ENCODE measurements at places on chromosomes 7 and 10.

DNA sequence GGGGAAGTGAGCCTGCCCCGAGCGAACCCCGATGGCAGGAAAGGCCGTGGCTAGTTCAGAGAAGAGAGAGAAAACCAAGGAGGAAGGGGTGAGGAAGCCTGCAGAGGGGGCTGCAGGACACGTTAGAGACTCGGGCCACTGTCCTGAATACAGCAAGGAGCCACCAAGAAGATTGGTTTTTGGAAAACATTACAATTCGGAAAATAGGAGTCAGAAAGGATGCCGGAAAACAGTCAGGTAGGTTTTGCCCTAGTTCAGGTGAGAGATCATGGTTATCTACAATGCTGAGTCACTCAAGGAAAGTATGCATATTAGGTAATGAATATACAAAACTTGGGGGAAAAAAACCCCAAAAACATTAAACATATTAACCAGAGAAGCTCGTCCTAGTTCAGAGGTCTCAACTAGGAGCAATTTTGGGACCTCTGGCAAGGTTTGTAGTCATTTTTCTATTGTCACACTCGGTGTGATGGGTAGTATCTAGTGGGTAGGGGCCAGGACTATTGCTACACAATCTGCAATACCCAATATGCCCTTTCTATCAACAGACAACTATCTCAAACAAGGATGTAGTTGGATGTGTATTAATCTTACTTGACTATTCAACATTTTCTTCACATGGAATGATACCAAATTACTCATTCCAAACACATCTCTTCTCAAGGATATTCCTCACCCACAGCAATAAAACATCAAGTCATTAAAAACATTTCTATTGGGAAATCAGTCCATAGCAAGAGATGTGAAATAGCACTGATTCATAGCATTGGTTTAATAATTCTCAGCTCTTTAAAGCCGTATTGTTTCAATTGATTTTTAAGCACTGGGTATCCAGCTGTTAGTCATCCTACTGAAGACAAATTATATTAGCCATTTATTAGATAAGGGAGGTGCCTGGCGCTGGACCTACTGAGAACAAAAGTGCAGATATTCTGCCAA is 74.4 kb upstream of the RSU1 start:
- no peak for DNase-seq

GRCh38 chr7:101941481-101942383 is 124.3 kb downstream of the CUX1 start:
- no peak for DNase-seq

GRCh38 chr7:27615420-27616185 is 47.1 kb downstream of the HIBADH start:
- no peak for DNase-seq

- DNase-seq, result no peak
Observed at GRCh38 chr7:40733578-40733977, 598.8 kb downstream of the SUGCT start.

- DNase-seq, result no peak
Observed at GRCh38 chr10:95821720-95822119, 65.8 kb downstream of the ENTPD1 start.

GRCh38 chr7:157007470-157008066 is 2.9 kb downstream of the MNX1 start:
- DNase-seq, result no peak

DNA sequence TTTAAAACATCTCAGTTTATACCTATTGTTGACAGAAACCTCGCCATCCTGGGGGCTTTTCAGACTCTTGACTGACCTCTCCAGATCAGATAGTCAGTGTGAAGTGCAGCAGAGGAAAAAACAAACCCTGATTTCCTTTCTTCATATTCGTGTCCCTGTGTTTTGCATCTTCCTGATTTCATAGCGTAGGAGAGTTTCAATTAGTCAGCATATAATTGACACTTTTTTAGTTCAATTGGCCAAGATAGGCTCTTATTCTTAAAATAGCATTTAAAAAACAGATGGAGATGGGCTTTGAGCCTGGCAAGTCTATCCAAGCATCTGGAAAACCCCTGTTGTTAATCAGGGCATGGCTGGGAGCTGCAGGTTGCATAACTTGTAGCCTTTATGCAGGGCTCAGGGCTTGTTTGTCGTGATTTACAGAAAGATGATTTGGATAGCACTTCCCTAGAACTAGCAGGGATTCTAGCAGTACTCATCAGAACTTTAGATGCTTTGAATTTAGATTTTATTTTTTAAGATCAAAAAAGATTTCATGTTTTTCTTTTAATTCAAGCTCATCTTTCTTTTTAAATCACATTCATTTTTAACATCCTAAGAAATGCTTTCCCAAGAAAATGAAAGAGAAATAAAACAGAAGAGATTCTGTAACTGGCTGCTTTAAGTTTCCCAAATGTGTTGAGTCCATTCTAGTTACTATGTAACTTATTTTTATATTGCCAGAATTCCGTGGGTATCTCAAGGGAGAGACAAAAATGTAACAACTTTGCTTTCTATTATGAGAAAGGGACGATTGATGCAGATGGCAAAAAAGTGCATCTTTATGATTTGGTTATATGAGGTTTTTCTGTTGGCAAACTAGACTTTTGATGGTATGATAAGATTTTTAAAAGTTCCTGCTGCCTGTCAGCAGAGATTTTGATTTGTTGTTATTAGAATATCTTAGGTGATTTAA is 270.8 kb upstream of the FZD8 start:
- no peak for DNase-seq

GRCh38 chr10:48770561-48771089 is 86.0 kb downstream of the WDFY4 start:
- no peak for DNase-seq

GRCh38 chr10:3213758-3214515 is 41.4 kb upstream of the PITRM1 start:
- DNase-seq, result no peak

- DNase-seq, result no peak
Observed at GRCh38 chr10:125057158-125058001, 103.0 kb downstream of the CTBP2 start.

DNA sequence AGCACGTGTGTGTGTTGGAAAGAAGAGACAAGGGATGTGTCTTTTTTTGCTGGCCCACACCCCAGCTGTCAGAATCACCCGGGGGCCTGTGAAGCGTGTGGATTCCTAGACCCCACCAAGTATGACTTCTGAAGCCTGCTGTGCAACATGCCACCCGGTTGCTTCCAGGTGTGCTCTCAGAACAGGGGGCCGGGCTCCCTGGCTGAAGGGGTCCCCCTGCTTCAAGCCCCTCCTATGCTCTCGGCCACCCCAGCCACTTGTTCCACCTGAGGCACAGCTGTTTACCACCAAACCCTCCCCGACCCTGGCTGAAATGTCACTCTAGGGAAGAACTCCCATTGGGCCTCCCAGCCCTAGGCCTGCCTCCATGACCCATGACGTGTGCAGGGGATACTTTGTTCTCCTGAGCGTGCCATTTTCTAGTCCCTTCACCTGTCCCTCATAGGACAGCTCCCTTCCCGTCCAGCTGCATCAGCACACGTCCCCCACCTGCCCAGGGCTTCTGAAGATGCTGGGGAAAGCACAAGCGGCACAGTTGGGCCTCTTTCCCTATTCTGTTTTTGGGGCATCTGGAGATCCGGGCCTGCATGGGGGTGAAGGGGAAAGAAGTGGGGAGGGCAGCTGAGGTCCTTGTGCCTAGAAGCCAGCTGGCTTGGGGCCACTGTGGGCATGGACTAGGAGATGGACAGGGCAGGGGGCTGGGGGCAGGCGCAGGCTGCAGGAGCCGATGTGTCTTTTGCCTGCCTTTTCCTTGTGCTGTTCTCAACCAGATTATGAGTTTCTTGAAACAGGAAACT is 33.3 kb downstream of the CRHR2 start:
- DNase-seq, result no peak

DNA sequence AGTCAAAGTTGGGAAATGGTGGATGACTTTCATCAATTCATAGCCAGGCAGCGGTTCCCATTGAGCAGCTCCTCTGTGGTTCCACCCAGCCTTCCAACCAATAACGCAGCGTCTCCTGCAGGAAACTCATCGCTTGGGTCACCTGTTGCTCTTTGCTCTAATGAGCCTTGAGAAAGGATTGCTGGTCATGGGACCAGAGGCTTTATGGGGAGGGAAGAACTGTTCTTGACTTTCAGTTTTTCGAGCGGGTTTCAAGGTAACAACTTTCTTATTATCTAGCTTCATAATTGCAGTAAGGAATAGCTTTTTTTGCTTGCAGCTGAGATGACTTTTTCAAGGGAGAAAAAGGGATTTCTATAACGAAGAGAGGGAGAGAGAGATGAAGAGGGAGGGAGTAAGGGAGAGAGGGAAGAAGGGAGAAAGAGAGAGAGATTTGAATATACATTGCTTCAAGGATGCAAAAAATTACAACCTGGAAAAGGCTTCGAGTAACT is 405 bp upstream of the ENTPD1 start:
- DNase-seq, result peak; percentile 52

DNA sequence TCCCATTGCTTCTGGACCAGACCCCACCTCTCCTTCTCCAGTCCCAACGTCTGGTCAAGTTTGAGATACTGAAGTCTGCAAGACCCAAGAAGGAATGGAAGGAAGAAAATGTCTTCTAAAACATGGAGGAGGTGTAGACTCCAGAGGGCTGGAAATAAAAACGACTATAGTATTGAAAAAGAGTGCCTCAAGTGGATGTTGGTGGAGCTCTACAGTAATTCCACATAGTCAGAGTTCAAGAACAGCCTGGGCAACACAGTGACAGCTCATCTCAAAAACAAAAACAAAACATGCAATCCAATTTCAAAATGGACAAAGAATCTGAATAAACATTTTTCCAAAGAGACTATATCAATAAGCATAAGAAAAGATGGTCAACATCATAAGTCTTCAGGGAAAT is 2.3 kb upstream of the PCGF6 start:
- DNase-seq, result no peak

DNA sequence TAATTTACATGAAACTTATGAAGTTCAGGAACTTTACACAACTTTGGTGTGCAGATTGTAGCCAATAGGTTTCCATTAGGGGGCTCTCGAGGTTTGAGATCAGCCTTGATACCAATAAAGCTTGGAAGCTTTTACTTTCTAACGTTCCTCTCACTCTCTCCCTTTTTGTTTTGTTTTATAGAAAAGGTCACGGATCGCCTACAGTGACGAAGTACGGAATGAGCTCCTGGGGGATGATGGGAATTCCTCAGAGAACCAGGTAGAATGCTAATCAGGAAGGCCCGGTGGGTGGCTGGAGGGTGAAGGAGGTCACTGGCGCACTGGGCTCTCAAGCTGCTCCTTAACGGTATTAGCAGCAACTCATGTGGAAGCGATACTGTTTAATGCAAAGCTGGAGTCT is 79.9 kb downstream of the VTI1A start:
- DNase-seq, result peak; percentile 12

DNA sequence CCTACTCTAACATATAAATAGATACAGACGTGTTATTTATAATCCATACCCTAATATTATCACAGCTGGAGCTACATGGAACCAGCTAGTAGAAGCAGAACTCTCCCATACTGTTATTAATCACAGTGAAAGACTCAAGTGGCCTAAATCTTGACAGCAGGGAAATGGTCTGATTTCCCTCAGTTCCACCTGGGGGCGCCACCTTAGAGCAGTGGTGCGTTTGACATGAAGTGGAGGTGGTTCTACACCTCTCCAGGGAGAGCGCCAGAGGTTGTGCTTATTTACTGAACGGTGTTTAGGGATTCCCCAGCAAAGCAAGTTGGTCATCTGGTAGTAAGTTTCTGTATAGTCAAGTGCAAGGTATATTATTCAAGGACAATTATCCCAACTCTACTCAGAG is 17.6 kb downstream of the DNTT start:
- no peak for DNase-seq

- no peak for DNase-seq
Observed at GRCh38 chr7:155277385-155277994, 20.2 kb upstream of the INSIG1 start.
